ENCODE measurements at places on chromosomes 7 and 10.

- DNase-seq, result peak; percentile 72
Measured at GRCh38 chr7:107725138-107725740, 18.7 kb upstream of the CBLL1 start.

GRCh38 chr7:33624215-33624614 is 281.1 kb upstream of the BMPER start:
- no peak for DNase-seq

GRCh38 chr10:67988606-67989005 is 86.5 kb downstream of the HERC4 start:
- DNase-seq, result no peak

DNA sequence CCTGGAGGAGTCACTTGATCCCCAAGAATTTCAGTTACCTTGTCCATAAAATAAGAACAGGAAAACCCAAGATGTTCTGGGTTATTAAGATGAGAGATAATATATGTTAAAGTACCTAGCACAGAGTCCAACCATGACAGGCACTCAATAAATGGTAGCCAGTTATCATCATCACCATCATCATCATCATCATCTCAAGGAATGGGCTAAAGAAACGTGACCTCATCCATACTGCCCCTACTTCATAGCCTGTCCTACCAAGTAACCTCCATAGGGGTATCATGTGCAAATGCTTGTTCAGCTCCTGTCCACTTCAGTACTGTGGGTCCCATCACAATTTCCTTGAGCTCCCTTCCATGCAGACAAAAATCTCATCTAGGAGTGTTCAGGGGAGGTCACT is 14.4 kb downstream of the FGFR2 start:
- no peak for DNase-seq

DNA sequence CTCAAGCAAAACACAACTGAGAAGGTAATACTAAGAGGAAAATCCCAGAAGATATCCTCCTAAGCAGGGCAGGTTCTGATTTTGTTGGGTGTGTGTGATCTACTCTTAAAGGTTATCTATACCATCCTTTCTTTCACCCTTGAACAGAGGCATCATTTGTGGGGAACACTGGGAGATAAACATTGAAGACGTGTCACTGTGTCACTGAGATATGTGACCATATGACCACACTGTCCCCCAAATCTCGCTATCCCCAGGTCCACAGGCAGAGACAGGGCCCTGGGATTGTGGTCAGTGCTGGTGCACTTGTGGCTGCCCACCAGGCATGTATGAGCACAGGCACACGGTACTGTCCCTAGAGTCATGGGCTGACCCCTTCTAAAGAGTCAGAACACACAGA is 30.0 kb downstream of the TECTB start:
- no peak for DNase-seq

DNA sequence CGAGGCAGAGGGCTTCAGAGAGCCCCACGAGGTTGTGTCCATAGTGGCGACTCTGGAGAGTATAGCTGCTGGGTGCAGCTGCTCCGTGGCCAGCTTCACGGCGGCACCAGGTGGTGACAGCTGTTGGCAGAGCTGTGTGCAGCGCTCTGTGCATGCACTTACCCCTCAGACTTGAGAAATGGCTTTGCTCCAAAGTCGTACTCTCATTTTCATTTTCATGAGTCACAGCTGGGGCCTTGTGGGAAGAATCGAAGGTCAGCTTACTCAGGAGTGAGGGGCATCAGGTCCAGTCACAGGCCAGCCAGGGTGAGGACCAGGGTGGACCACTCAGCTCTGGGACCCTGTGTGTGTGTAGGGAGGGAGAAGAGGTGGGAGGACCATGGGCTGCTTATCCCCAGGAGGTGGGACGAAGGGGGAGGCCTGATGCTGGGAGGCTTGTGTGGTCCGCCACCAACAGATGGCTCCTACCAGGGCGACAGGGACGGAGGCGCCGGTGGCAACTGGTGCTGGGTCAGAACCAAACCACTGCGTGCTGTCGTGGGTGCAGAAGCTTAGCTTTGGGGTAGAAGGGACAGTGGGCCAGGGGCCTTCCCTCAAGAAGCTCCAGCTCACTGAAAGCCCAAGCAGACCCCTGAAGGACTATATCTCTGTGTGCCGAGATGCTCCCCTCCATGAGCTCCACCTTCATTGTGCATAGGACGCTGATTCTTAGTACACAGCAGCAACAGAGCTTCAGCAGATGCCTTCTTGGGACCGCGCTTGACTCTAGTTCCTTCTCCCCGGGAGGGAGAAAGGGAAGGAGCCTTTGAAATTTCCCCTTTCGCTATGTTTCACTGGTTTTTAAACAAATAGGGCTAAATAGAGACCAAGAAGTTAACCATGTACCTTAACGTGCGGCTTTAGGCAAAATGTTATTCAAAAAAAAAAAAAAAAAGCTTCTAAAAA is 225.0 kb downstream of the CELF2 start:
- peak; percentile 61 for DNase-seq

DNA sequence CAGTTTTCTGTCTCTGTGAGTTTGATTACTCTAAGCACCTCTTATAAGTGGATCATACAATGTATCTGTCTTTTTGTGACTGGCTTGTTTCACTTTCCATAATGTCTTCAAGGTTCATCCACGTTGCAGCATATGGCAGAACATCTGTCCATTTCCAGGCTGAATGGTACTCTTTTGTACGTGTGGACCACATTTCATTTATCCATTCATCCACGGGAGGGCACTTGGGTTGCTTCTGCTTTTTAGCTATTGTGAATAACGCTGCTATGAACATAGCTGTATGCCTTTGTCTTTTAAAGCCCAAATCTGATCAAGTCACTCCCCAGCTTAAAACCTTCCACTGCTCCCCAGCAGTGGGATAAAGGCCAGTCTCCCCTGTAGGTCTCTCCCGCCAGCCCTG is 31.5 kb downstream of the EGFR start:
- DNase-seq, result no peak

GRCh38 chr10:14010101-14010558 is 320.6 kb downstream of the FRMD4A start:
- no peak for DNase-seq

GRCh38 chr10:28300027-28300426 is 2.8 kb downstream of the MPP7 start:
- no peak for DNase-seq

- no peak for DNase-seq
Measured at GRCh38 chr10:12566161-12567115, 217.1 kb downstream of the CAMK1D start.

GRCh38 chr7:7220821-7221220 is 38.5 kb downstream of the C1GALT1 start:
- no peak for DNase-seq

DNA sequence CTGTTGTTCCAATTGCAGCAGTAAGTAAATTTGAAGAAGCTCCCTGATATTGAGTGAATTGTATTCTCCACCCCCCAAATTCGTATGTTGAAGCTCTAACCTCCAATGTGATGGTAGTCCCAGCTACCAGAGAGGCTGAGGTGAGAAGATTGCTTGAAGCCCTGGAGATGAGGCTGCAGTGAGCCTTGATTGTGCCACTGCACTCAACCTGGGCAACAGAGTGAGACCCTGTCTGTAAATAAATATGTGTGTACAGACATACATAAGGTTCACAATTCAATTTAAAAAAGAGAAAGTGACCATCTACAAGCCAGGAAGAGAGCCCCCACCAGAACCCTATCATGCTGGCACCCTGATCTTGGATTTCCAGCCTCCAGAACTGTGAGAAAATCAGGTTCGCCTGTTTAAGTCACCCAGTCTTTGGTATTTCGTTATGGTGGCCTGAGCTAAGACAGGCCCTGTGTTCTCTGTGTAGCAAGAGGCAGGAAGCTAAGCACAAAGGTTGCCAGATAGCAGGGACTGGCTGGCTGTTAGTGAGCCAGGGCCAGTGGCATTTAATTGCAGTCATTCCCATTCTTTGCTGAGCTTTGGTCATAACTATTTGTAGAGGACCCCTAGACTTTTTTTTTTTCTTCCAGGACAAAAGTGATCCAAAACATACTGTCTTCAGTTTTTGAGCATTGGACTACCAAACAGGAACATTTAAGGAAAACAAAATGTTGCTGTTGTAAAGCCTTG is 45.6 kb downstream of the AUTS2 start:
- no peak for DNase-seq

GRCh38 chr7:105229641-105230040 is 159.1 kb downstream of the SRPK2 start:
- no peak for DNase-seq

GRCh38 chr7:134785842-134786241 is 6.4 kb downstream of the CALD1 start:
- no peak for DNase-seq

GRCh38 chr10:30434273-30435072 is 489 bp downstream of the MAP3K8 start:
- DNase-seq, result peak; percentile 84

DNA sequence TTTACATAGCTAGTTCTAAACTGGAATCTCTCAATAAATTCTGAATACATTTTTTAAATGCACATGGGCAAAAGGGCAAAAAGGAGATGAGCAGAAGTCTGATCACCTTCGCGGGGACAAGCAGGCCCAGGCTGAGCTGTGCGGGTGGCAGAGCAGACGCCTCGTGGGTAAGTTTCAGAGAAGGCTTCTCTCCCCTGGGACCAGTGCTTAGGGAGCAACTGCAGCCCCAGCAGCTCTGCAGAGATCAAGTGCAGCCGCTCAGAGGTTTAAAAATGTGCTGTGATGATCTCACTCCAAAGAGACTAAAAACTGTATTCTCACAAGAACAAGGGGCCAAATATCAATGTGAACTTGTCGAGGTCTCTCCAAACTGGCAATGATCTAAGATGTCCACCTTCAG is 264.3 kb upstream of the RNF32 start:
- DNase-seq, result no peak

- DNase-seq, result no peak
Measured at GRCh38 chr10:47364366-47364765, 16.2 kb downstream of the RBP3 start.

- peak; percentile 32 for DNase-seq
Measured at GRCh38 chr10:37856881-37857286, 526 bp downstream of the ZNF248 start.

DNA sequence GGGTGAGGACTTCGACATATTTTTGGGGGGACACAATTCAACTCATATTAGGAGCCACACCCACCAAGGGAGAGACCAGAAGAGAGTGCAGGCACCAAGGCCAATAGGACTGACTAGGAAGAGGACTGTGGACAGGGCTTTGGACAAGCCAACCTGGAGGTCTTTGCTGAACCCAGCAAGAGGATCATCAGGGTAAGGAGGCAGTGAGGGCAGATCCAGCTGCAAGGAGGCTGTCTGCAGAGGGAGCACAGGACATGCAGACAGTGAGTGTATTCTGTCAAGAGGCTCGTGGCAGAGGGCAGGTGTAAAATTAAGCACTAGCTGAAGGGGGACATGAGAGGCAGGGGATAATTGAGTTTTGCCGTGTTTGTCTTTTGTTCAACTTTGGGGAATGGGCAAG is 83.4 kb upstream of the MGMT start:
- no peak for DNase-seq

DNA sequence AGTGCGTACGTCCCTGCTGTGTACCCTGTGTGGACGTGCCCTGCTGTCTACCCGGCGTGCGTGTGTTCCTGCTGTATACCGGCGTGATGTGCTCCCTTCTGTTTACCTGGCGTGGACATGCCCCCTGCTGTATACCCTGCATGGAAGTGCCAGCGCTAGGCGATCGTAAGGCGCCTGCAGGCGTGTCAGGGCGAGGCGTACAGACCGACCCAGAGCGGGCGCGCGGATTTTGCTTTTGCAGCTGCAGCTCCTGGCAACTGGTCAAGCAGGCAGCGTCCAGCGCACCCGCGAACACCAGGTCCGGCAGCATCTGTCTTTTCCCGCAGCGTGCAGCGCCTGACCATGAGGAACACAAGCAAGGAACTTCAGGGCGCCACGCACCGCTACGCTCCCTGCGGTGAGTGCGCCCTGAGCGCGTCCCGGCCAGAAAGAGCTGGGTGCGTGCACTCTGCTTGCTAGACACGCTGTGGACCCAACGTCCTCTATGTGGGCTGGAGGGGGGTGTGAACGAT is 680 bp downstream of the C7orf57 start:
- DNase-seq, result no peak

GRCh38 chr7:85041605-85042216 is 145.1 kb downstream of the SEMA3D start:
- no peak for DNase-seq

DNA sequence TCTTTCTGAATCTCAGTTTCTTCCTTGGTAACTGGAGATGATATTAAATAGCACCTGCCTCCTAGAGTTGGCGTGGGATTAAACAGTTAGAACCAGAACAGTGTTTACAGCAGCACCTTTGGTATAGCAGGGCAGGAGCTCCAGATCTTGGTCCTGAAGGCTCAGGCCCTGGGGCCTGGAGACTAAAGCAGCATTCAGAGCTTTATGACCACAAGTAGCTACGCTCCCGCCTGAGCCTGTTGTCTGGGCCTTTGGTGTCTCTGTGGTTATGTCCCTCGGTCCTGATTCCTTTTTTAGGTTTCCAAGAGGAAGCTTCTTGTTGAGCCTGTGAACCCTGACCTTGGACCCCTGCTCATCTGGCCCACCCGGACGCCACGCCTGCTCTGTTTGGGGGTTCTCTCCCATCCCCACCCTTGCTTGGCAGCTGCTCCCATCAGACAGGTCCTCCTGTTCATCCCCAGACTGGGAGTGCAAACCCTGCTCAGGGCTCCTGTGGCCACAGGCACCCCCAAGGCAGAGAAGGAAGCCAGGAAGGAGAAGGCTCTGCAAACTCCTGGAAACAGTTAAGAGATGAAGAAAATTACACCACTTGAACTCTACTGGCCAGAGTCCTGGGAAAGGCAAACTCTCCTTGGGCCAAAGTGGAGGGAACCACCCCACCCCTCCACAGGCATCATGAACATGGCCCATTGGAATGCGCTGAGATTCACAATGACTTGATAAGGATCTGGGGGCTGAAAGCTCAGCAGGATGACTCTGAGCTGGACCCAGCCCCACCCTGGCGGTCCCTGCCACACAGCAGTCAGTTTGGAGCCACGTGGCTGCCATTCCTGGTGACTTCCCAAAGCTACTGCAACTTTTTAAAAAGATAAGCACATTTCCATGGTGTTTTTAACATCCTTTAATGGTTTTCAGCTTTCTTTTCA is 50.1 kb upstream of the TMEM72 start:
- DNase-seq, result no peak

DNA sequence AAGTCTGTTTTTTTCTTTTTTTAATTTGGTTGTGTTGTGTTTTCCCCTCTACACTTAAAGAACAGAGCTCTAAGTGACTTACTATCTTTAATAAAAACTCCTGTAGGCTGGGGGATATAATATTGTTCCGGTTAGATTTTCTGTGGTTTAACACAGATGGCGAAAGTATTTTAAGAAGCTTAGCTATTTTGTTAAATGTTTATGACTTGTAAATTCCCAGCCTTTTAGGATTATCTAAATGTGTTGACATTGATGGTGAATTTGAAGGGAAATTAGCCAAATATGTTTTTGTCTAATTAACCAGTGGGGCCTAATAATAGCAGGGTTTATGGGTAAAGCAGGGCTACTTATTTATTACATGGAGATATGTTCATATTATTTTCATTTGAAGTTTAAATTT is 538.5 kb downstream of the INHBA start:
- DNase-seq, result no peak

Measured in GM13976 (cell line).